ENCODE measurements at places on chromosomes 3 and 15.
A peak's percentile ranks its signal among the peaks of the same experiment; 100 is the strongest.

DNA sequence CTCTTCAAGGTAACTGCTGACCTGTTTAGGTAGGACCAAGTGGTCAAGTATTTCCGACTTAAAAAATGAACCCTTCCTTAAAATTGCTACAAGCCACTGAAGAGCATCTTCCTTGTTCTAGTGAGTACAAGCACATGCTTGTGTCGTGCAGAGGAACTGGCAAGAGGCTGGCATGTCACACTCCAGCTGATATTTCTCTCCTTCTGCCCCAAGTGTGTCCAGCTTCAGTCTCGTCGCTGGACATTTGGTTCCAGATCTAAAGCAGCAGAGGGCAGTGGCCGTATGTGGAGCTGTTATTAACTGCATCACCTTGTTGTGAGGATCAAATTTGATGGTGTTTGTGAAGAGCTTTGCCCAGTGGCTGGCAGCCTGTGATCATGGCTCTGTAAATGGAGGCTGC is 10.0 kb downstream of the RBP2 start:
- DNase-seq, result no peak

- DNase-seq, result no peak
These were observed 62.7 kb upstream of the ICE2 start for GRCh38 chr15:60541481-60542299.

DNA sequence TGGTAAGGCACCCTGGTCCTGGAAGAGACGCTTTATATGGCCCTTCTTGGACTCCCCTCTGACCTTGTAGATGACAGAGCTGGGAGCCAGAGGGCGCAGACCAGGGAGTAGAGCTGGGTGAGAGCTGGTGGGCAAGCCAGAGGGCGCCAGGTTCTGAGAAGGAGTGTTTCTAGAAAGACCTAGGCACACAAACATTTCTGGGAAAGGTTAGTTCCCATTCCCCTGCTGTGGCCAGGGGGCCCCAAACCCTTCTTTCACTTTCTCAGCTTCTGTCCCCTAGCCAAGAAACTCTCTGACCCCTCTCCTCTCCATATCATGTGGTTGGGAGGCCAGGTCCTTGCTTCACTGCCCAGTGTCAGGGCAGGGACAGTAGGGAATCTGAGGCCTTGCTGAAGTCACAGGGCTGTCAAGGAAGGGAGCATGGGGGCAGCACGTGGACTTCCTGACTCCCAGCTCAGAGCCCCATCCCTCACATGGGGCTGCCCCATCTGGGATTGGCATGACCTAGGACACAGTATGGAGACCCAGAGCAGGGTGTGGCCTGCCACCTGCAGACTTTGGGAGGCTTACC is 3.6 kb downstream of the HEMK1 start:
- DNase-seq, result no peak

GRCh38 chr15:101397521-101398003 is 91.9 kb downstream of the PCSK6 start:
- DNase-seq, result no peak

DNA sequence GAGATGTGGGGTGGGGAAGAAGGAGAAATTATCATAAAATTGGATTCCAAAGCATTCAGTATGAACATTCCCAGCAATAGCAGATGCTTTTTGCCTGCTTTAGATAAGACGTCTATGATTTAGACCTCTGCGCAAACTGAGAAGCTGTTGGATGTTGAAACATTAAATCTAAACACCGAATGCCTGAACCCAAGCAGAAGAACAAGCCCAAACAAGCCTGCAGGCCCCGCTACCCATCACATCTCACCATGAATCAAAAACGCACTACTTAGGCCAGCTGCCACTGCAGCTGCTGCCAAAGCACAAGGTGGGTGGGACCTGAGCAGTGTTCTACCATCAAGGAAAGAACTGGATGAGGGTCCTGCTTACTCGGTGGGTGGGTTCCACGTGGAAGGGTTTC is 24.4 kb upstream of the THBS1 start:
- no peak for DNase-seq

DNA sequence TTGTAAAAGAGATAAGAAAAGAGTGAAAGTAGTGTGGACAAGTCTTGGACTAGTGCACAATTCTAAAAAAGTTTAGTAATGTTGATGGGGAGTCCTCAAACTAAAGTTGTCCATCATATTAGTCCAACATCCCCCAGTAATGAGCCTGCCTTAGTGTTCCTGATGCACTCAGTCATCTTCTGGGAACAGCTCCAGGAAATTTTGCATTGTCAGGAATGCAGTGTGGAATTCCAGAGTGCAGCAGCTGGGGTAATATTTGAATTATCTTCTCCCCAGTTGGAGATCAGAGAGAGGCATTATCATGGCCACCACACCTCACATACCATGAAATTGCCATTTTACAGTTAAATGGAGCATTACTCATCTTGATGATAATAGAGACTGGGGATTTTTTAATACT is 528.8 kb upstream of the NAALADL2 start:
- DNase-seq, result no peak

DNA sequence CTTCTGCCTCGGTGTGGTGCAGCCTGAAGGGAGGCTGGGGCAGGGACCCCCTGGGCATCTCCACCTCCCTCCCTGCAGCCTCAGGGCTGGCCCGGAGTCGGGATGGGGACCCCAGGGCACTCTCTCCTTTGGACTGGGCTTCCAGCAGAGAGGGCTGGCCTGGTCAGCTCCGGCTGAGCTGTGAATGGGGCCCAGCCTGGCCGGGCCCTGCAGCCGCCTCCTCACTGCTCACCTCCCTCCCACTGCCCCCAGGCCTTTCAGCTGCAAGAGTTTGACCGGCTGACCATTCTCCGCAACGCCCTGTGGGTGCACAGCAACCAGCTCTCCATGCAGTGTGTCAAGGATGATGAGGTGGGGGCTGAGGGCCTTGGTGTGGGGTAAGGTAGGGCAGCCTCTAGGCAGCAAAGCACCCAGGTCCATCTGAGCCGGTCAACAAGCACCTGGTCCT is 36.0 kb downstream of the PSTPIP1 start:
- DNase-seq, result no peak

DNA sequence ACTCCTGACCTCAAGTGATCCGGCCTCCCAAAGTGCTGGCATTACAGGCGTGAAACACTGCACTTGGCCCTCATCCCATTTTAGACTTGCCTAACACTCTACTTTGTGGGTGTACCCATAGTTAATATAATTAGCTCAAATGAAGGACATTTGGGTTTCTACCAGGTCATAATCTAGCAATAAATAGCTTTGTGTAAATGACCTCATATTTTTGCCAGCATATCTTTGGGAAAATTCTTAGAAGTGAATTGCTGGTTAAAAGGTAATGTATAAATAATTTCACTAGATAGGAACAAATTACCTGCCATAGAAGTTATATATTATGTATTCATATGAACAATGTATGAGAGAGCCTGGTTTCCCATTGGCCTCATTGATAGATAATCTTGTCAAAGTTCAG is 206.0 kb downstream of the DIPK2A start:
- no peak for DNase-seq

- no peak for DNase-seq
These were observed 228.0 kb downstream of the XXYLT1 start for GRCh38 chr3:195042743-195043606.

DNA sequence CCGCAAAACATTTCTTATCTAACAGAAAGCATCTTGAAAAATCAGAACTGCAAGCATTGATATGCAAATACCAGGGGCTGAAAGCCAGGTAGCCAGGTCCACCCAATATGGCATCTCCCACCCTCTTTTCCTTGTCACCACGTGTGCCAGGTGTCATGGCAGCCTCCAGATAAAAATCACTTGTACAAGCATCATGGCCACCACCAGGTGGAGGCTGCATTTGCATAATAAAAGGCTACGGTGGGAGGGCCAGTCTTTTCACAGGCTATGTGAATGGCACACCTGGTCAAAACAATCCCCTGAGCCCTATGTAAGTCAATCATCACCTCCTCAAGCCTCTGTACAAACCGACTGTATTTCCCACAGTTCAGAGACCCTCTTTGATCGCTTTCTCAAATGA is 1233.1 kb upstream of the ALCAM start:
- DNase-seq, result no peak

GRCh38 chr15:88637841-88638625 is 783 bp upstream of the ISG20 start:
- no peak for DNase-seq

- peak; percentile 0 for DNase-seq
These were observed 23.0 kb upstream of the RETNLB start for GRCh38 chr3:108780235-108780634.

DNA sequence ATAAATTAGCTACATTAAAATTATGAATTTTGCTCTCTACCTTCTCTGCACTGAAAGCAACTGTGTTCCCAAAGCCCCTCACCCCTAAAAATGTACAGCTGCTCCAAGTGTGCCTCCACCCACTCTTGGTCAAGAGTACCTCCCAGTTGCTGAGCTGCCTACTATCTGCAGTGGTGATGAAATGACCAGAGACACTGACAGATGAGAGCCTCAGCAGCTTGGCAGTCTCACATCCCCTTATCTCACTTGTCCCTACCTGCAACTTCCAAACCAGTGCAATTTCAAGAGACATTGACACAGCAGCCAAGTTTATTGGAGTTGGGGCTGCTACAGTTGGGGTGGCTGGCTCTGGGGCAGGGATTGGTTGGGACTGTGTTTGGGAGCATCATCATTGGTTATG is 52.2 kb upstream of the COL6A5 start:
- DNase-seq, result no peak

DNA sequence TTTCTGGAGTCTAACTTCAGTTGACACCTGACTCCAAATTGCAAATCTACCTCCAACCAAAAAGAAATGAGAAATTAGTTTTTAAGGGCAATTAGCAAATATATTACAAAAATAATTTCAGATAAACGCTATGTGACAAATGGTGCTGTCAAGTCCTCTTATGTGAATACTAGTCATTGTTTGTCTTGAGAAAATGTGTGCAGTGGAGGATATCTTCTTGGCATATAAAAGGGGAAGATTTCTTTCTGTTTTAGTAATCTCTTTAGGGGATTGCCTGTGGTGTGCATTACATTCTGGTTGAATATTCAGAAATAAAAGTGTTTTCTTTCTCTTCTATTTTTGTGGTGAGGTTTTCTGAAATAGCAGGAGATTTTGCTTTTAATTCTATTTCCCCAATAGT is 3.0 kb upstream of the GCSAM start:
- no peak for DNase-seq

- no peak for DNase-seq
These were observed 164.6 kb downstream of the DPH6 start for GRCh38 chr15:35381328-35381727.

DNA sequence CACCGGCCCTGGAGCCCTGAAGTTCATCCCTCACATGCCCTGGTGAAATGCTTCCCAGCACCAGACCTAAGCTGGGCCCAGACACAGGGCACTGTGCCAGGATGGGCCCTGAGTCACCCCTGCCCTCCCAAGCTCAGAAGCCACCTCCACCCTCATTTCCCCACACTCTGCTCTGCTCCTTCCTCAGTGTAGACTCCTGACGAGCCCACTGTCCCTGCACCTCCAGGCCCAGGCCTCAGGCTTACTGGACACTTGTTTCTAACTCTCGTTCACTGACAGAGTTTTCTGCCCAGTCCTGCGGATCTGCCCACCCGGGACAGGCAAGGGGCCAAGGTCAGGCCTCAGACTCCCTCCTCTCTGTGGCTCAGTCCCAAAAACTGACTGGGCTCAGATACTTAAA is 112.6 kb upstream of the RNF7 start:
- no peak for DNase-seq

DNA sequence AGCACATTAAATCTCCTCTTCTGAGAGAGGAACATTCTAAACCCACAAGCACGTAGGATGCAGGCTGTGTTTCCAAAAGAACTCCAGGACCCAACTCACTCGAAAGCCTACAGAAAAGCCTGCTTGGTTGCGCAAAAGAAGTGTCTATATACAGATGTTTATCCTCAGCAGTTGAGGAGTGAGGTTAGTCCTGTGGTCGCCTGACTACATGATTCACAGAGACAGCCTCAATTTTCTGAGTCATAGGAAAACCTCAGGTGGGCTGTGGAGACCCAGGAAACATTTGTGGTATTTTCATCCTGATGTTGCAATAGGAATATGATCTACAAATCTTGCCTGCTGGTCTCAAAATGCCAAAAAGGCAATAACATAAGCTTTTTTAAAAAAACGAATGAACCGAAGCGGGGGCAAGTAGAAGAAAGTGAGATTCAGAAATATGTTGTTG is 183.8 kb upstream of the THRB start:
- no peak for DNase-seq

GRCh38 chr15:81107889-81108288 is 26.2 kb upstream of the CFAP161 start:
- DNase-seq, result no peak

DNA sequence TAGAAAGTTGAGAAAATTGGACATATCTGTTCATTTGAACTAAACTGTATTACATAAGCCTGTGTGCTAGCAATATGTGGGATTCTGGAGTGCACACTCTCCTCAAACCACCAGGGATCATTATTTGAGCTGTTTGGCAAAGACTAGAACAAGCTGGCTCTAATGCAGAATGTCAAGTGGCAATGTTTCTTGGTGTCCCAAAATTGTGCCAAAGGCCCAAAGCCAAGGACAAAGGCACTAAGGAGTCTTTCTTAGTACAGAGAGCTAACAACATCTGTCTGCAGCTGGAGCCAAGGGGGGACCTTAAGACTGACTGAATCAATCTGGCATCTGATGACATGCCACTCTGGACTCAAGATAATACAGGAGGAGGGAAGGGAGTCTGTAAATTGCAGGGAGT is 76.7 kb upstream of the STRIT1 start:
- no peak for DNase-seq

DNA sequence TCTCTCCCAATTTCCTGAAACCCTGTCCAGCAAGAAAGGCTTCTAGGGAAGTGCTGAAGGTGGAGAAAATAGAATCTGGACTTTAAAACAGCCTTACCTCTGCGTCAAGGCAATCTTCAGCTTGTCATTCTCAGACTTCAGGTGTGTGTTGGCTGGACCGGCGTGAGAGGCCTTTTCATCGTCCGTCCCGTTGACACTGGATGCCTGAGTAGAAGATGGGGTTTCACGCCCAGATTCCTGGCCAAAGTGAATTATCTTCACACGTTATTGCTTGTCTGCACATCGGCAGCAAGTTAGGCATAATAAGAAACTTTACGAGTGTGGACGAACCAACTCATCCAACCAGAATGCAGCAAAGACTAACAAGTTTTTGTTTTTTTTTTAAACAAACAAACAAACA is 49.5 kb downstream of the WHAMM start:
- no peak for DNase-seq

GRCh38 chr15:40550341-40551037 is 14.4 kb downstream of the CCDC32 start:
- no peak for DNase-seq

- no peak for DNase-seq
These were observed 37.8 kb downstream of the BOC start for GRCh38 chr3:113249111-113249510.

All from activated T-helper 9 cell treated with anti-CD3 and anti-CD28 coated beads, Interleukin-2, amount 50 U/mL, for 16 hours (primary cell).